NCI-H1092 (cell line): ENCODE measurements at places on chromosomes 13 and 19.

DNA sequence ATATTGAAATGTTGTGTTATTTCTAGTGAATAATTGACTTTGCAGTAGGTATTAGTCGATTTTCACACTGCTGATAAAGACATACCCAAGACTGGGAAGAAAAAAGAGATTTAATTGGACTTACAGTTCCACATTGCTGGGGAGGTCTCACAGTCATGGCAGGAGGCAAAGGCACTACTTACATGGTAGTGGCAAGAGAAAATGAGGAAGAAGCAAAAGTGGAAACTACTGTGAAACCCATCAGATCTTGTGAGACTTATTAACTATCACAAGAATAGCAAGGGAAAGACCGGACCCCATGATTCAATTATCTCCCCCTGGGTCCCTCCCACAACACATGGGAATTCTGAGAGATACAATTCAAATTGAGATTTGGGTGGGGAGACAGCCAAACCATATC, 9.9 kb upstream of the C5AR2 start:
- DNase-seq, result no peak

DNA sequence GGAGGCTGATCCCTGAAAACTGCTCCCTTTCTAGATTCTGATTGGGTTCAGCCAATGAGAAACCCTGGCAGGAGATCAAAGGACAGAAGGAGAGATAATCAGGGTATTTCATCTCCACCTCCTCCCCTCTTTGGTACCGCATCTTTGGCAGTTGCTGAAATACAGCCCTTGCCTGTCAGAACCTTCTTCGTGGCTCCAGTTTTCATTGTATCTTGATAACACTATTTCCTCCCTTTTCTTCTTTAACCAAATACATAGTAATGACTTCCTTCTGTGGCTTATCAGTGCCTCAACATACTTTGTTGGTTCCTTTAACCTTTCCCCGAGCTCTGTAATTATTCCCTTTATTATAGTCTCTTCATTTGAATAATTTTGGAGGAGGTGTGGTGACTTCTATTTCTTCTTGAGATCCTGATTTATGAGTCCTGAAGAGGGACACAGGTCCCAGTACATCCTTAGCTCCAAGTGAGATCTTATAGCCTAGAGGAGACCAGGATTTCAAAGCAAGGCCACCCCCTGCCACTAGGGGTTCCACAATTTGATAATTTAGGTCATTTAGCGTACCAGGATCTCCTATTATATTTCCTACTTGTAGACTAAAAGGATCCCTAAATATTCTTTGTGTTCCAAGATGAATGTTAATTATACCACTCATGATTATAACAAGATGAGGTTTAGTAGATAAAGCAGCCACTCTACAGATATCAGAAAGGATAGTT, 98.0 kb downstream of the EDNRB start:
- no peak for DNase-seq

DNA sequence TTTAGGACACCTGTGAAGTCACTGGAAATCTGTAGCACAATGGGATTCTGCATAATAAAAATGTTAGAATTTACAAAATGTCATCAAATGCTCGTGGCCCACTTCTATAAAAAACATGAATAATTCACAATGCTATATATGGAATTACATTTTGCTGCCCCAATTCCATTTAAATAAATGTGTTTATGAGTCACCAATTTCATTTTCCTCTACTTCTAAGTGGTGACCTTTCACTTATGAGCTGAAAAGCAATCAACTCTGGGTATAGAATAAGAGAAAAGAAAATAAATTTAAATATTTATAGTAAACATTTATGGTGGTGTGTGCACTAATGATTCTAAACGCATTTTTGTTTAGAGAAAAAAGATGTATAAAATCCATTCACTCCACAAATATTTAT, 516.7 kb upstream of the MIR17HG start:
- DNase-seq, result no peak

GRCh38 chr13:112696001-112696868, 6.4 kb downstream of the ATP11A start:
- DNase-seq, result no peak

- DNase-seq, result no peak
Observed at GRCh38 chr19:8738377-8738776, 16.9 kb downstream of the OR2Z1 start.

GRCh38 chr13:31556376-31556775, 182.9 kb upstream of the RXFP2 start:
- DNase-seq, result no peak

- no peak for DNase-seq
Observed at GRCh38 chr13:58767566-58767965, 1136.0 kb downstream of the PCDH17 start.

- DNase-seq, result no peak
Observed at GRCh38 chr13:113930671-113931637, 42.9 kb downstream of the C13orf46 start.

- DNase-seq, result no peak
Observed at GRCh38 chr19:15562861-15563260, 52.2 kb upstream of the CYP4F8 start.
